Fibroblast of skin of back (primary cell): ENCODE measurements at places on chromosomes 6 and 20.
A peak's percentile ranks its signal among the peaks of the same experiment; 100 is the strongest.

DNA sequence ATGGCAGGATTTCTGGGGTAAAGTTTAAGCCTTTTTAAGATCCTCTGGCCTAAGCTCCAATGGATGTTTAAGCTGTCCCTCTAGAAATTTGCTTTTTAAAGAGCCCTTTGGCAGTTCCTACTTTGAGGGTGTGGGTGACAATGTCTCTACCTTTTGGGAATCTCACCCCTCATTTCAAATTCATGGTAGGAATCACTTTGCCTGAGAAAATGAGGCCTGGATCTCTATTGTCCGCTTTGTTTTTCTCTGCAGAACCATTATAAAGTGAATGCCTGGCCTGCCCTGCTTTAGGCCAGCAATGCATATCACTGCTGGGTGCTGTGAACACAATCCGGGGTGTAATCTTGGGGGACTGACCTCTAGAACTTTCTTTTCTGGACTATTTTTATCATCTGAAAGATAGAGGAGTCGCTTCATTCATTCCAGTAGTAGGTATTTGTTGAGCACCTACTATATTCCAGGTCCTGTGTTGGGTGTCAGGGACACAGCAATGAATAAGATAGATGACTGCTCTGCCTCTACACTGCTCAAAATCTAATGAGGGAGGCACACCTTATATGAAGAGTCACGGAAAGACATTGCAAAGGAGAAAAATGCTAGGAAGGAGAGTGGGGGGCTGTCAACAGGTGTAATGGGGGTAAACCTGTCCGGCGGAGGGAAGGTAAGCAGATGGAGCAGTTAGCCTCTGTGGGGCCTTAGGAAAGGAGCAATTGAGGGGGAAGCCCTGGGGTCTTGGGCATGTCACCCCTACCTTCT is 8.6 kb upstream of the COMMD7 start:
- no peak for DNase-seq

DNA sequence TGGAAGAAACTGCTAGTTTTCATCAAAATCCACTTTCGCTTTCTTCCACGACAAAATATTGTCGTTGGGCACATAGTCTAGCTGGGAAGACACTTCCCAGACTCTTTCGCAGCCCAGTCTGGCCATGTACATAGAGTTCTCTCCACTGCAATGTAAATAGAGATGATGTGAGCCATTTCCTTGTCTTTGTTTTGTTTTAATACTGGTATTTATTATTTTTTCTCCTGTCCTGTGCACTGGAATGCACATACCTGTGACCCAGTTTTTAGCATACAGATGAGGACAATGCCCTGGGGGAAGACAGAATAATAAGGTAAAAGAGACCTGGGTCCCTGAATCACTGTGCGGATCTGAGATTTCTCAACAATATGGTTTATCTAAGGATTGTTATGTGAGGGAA is 149.5 kb upstream of the BMP5 start:
- no peak for DNase-seq

- peak; percentile 19 for DNase-seq
Observed at GRCh38 chr6:130970839-130971410, 92.1 kb downstream of the EPB41L2 start.

DNA sequence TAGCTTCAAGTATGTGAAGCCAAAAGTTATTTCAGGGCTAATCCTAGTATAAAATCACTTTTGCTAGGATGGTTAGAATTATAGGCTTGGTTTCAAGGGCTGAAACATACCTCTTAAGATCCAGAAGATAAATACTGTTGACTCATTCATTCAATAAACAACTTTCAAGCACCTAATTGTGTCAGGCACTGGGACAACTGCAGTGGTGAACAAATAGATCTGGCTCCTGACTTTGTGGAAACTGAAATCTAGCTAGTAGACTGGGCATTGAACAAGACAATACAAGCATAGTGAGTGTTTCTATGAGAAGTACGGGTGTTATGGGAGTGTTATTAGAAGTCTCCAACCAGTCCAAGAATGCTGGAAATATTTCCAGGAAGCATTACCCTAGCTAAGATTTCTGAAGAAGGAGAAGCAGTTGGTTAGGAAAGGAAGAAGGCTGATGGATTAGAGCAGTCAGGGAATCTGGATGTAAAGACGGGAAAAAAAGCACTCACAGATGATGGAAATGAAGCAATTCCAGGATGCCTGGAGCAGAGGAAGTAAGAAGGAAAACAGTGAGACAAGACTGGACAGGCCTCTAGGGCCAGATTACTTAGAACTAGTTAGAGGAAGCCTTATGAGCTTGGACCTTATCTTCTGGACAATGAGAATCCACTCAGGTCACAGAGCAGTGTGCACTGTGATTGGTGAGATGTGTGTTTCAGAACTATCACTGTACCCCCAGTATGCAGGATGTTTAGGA is 132.6 kb upstream of the RAB32 start:
- DNase-seq, result no peak

- DNase-seq, result peak; percentile 56
Observed at GRCh38 chr20:52410182-52410647, 218.6 kb upstream of the ZFP64 start.
